ENCODE measurements at places on chromosomes 4 and X.

DNA sequence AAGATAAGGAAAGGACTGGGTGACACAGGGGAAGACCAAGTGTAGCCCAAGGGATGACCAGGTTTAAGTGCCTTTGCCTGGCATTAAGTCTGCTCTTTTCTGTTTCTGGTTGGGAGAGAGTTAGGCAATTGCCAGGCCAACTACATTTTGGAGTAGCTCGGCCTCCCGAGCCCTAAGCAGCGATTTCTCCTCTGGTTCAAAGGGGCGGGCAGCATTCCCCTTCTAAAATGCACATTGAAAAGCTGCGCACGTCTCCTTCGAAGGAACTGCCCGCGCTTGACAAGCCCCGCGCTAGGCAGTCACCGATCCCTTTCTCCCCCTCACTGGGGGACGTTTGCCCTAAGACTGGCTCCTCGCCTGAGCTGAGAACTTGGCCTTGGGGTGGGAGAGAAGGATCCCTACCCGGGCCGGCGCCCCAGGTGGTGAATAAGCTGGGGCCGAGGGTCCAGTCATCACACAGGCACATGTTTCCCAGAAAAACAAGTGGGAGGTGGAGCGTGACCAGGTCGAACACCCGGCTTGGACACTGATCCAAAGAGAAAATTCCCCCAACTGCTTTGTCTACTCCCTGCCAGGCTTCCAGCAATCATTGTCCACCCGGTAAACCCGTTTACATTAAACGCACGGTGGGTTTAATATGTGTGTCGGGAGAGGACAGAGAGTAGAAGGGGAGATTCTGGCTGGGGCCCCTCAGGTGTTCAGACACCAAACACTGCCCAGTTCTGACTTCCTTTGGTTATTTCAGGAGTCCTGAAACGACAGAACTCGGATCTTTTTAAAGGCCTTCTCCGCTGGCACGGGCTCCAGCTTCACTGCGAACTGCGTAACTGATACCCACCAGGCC, 4.0 kb downstream of the ARX start:
- no peak for DNase-seq

- no peak for DNase-seq
These were observed 166.1 kb upstream of the PDE5A start for GRCh38 chr4:119794681-119795080.

GRCh38 chr4:19300213-19300612, 951.5 kb upstream of the SLIT2 start:
- no peak for DNase-seq

DNA sequence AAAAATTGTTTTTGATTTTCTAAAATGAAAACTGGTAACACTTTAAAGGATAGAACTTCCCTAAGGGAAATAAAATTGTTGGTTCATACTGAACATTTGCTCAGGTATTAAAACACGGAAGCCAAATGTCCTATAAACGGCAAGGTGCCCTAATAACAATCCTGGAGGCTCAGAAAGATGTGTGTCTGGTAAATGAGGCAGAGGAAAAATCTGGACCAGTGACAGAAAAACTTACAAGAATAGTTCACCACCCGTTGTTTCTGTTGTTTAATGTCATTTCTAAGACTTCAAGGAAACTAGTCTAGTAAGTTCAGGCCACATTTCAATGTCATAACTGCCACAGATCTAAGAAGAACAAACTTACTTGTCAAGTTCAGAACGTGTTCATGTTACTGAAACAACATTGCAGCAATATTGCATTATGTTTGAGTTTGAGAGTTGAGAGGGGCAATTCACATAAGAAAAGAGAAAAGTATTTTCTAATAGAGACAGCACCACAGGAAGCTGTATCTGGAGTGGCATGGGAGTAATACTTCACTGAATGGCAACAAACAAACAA, 476.6 kb downstream of the GRXCR1 start:
- no peak for DNase-seq

DNA sequence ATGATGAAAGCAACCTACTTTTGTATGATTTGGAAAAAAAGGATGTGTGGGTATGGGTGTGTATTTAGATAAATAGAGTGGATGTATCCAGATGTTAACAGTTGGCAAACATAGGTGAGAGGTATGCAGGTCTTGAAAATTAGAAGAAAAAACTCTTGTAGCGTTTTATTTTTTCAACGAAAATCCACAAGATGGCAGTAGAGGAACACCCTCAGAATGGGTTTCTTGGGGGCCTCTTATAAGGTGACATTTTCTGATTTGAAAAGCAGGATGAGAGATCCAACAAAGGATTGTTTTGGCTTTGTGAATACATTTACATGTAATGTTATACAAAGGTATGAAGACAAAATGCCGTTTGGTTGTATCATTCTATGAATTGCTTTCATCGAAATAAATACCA, 68.3 kb downstream of the FMR1NB start:
- peak; percentile 51 for DNase-seq

GRCh38 chr4:183180621-183181020, 81.6 kb downstream of the WWC2 start:
- no peak for DNase-seq

- peak; percentile 84 for DNase-seq
These were observed 114.2 kb downstream of the COMMD8 start for GRCh38 chr4:47349326-47349725.

DNA sequence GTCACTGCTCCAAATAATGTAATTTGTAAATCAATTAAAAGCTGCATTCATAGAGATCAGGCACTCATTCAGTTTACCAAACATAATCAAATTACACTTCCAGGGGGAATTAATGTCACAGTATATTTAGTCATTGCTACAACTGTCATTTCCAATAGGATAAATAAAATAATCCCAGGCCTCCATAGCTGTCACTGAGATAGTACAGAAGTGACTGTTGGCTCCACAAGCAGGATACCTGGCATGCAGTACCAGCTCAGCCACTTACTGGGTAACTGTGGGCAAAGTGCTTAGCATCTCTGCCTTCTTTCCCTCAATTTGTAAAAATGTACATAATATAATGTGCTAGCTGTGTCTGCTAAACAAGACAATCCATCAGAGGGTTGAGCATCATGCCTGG, 128.1 kb downstream of the CAMK2D start:
- no peak for DNase-seq

GRCh38 chrX:132737743-132738142, 220.7 kb downstream of the HS6ST2 start:
- no peak for DNase-seq

GRCh38 chr4:25608644-25609043, 47.0 kb upstream of the SLC34A2 start:
- DNase-seq, result no peak

- DNase-seq, result peak; percentile 37
These were observed 18.4 kb upstream of the TBC1D1 start for GRCh38 chr4:37872310-37872988.

GRCh38 chrX:130184857-130185256, 13.1 kb downstream of the RAB33A start:
- DNase-seq, result no peak

- DNase-seq, result no peak
These were observed 57.2 kb downstream of the TRIM2 start for GRCh38 chr4:153261461-153261860.

DNA sequence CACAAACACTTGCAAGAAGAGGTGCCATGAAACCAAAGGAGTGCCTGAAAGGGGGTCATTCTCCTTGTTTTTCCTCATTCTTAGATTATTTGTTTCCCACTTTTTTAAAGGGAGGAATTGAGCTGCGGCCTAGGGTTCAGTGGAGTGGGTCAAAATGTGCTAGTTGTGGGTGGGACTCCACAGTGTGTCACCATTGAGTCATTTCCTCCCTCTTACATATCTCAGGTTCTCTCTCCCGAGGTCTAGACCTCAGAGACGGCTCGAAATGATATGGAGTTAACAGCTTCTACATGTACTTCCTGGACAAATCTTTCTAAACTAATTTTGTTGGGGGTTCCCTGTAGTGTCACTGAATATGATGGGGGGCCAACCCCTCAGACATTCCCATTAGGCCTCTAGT, 328.4 kb upstream of the SPANXN1 start:
- no peak for DNase-seq

DNA sequence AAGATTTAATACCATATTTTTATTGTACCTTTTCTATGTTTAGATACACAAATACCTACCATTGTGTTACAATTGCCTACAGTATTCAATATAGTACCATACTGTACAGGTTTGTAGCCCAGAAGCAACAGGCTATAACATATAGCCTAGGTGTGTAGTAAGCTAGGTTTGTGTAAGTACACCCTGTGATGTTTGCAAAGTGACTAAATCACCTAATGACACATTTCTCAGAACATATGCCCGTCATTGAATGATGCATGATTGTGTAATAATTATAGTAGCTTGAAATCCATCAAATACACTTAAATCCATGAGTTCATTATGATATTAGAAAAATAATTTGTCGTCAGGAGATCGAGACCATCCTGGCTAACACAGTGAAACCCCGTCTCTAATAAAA, 30.8 kb downstream of the GAB3 start:
- DNase-seq, result no peak

DNA sequence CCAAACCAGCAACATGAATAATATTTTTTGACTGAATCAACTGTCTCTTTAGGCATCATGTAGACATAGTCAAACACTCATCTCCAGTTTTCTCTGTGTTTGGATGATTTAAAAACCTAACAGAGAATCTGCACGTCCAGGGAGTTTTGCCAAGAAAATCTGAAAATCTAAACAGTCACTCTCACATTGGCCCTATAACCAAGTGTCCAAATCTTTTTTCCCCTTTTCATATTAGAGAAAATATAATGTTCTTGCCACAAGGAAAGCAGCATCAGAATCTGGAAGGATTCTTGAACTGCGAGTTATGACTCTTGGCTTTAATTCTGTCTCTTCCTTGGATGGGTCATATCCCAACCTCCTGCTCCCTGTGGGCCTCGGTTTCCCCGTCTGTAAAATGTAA, 8.8 kb upstream of the CHRDL1 start:
- DNase-seq, result no peak

DNA sequence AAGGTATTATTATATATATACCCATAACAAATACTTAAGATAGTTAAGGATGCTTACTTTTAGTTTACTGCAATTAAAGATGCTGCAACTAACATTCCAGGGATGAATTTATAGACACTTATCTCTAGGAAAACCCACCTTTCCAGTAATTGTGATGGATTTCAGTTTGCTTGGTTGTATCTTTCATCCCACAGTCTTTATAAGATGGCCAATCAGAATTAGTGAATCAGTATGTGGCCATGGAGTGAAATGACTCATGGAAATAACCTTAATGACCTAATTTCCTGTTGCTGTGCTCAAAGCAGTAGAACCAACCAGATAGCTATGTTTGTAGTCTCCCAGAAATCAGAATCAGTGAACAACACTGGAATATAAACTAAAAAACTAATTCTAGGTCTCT, 26.4 kb downstream of the MOSPD2 start:
- DNase-seq, result peak; percentile 73

DNA sequence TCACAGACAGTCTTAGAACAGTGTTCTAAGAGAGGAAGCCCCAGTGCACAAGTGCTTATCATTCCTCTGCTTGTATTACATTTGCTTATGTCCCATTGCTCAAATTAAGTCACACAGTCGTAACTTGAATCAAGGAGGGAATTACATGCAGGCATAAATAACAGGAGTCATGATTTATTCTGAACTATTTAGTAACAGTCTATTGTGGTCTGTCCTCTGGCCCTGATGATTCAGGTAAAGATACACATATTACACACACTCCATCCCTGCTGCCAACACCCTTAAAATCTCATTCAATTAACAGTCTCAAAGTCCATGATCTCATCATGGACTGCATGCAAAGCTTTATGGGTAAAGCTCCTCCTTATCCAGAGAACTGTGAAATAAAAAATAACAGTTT, 60.1 kb downstream of the GRIA2 start:
- DNase-seq, result no peak

DNA sequence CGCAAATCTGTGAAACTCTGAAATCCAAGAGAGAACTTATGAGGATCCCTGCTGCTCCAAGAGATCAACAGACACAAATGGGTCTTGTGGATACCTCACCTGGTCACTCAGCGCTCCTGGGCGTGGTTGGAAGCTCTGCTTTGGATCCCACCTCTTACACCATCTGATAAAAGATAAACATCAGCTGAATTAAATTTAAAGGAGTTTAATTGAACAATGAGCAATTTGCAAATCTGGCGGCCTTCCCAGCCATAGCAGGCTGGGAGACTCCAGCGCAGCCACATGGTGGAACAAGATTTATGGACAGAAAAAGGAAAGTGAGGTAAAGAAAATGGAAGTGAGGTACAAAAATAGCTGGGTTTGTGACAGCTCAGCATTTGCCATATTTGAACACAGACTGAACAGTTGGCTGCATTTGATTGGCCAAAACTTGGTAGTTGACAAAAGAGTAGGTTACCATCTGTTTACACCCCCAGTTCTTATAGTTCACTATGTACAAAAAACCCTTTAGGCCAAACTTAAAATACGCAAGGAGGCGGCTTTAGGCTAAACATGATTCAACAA, 437.3 kb upstream of the NDST3 start:
- DNase-seq, result no peak

DNA sequence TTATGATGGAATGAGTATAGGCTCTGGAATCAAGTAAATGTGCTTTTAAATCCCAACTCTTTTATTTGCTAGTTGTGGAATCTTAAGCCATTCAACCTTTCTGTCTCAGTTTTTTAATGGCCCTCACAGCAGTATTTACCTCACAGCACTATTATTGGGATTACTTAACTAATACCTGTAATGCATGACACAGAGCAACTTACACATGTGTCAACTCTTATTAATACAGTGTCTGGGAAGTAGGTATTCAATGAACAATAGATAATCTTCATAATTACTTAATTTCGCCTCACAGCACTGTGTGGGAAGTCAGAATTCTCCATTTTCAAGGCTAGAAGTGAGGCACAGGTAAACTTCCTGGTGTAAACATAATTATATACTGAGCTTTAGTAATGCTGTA, 149.7 kb upstream of the NUDT6 start:
- no peak for DNase-seq

DNA sequence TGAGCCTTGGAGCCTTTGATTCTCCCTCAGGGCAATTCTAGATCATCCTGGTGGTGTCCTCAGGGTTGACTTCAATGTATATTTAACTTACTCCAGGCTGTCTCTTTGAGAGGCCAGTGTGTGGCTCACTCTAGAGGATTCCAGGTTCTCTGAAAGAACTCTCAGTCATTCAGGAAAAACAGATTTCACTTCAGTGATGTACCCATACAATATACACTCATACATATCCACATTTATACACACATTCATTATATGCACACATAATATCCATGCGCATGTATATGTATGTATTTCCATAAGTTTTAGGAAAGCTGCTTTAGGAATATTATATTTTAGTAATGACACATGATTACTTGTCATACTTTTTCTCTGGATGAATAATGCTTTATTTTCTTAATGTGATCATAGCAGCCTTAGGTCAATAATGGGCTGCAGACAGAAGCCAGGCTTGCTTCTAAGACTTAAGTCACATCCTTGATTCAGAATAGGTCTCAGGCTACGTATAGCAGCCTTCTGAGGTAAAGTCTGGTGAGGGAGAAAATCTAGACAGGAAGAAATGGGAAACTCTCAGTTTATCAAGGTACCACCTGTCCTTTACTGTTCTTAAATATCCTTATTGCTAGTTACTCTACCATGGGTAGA, 397.0 kb downstream of the GPAT3 start:
- DNase-seq, result no peak

- no peak for DNase-seq
These were observed 30.1 kb upstream of the UGT2B17 start for GRCh38 chr4:68606240-68606639.

- DNase-seq, result peak; percentile 90
These were observed 76.3 kb upstream of the TRIM2 start for GRCh38 chr4:153127760-153128494.

- peak; percentile 87 for DNase-seq
These were observed 30.4 kb downstream of the ADH7 start for GRCh38 chr4:99404595-99405287.
